ENCODE measurements at places on chromosomes 6 and 20.

DNA sequence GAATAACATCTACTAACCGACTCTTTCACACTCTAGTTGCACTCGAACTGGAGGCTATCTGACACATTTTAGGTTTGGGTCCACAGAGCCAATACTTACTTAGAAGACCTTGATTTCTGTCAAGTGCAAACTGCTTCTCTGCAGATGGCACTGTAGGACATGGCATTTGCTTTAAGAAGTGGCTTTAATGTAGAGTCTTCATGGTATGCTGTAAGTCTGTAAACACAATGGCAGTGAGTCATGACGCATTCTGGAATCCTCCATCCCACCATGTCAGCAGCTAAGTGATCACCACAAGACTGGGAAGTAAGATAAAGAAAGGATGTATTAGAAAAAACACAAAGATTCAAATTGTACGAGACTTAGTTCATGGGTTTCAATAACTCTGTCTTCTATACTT is 377.0 kb upstream of the NOX3 start:
- no peak for DNase-seq

DNA sequence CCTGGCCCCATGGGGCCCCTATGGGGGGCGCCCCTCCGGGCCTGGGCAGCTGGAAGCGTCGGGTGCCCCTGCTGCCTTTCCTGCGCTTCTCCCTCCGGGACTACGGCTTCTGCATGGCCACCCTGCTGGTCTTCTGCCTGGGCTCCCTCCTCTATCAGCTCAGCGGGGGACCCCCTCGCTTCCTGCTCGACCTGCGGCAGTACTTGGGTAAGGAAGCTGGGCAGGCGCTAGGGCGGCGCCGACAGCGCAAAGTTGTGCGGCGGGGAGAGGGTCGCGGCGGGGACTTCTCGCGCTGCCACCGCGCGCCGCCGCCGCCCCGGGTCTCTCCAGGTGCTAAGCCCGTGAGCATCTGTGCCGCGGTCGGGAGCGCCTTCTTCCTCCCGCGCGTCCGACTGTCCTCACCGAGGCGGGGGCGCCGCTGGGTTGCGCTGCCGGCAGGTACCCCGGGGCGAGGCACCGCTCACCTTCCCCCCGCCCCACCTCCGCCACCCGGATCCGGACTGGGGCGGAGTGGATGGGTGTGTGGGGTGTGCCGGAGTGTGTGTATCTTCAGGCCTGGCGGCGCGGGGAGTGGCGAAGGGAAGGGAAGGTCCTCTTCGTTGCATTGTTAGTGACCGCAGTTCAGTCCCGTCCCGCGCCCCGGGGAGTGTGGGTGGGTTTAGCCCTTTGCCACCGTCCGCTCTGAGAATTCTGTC is 788 bp downstream of the UST start:
- no peak for DNase-seq

- no peak for DNase-seq
Measured at GRCh38 chr20:64183313-64183712, 19.1 kb downstream of the MYT1 start.

- no peak for DNase-seq
Measured at GRCh38 chr6:37121556-37121955, 48.4 kb upstream of the PIM1 start.

DNA sequence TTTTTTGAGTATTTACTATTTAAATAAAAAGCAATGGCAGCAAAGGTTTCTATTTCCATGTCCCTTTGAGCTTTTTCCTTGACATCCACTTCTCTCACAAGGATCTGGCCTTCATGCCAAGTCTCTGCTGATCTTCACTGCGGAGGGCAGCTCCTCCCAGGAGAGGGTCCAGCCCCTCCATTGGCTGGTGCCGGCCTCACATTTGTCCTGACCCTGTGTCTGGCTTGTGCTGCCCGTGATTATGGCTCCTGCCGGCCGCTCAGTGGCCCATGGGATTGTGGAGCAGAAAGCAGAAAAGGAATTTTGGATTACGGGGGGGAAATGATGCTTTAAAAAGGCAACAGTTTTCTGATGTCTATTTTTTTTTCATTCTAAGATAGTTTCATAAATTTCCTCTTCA is 31.2 kb upstream of the PDE7B start:
- no peak for DNase-seq

- DNase-seq, result peak; percentile 26
Measured at GRCh38 chr6:116370760-116371119, at the start of gene DSE. Gene DSE (plus strand): TSS chr6:116370947. CDS start chr6:116399251, 28,304 bp downstream.

DNA sequence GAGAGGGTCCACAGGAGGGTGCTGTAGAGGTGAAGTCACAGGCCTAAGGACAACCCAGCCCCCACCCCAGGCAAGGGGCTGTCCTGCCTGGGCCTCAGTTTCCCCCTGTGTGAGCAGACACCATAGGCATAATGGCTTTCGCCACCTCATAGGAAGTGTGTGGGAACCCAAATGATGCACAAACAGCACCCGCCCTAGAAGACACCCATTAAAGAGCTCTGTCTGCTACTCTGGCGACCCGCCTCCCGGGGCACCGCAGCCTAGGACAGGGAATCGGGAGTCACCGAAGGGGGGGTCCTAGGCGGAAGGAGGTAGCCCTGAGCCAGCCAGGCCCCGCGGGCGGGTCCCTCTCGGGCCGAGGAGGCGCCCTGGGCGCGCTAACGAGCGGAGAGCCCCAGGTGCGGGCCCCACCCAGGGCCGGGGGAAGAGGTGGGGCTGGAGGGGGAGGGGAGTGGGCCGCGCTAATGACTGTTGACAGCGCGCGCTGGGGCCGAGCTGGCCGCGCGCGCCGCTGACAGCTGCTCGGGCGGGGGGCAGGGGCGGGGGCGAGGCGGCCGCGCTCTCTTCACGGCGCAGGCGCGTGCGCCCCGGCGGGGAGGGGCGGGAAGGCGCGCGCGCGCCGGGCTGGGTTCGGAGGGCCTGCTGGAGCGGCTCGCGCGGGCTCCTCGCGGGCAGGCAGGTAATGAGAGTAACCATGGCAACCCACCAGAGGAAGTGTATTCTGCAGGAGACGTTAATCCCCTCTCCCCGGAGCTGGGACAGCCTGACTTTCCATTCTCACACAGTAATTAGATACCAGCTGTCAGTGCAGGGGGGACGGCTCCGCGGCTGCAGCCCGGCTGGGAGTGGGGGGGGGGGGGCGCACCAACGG is 48.9 kb downstream of the NOL4L start:
- DNase-seq, result peak; percentile 35

DNA sequence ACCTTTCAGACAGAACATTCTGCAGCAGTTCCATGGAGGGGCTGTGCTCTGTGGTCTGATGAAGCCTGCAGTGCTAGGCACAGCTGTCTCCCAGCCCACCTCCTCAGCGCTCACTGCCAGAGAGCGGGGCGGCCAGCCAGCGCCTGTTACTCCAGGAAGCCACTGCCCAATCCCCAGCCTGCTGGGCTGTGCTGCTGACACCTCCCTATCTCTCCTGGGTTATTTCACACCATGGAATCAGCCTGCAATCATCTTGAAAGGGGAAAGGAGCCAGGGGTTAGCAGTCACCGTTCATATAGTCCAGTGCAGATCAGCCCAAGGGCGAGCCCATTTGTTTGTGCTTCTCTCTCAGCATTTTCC is 46.3 kb upstream of the NHSL1 start:
- no peak for DNase-seq

- DNase-seq, result no peak
Measured at GRCh38 chr6:6775074-6775473, 186.6 kb downstream of the LY86 start.

DNA sequence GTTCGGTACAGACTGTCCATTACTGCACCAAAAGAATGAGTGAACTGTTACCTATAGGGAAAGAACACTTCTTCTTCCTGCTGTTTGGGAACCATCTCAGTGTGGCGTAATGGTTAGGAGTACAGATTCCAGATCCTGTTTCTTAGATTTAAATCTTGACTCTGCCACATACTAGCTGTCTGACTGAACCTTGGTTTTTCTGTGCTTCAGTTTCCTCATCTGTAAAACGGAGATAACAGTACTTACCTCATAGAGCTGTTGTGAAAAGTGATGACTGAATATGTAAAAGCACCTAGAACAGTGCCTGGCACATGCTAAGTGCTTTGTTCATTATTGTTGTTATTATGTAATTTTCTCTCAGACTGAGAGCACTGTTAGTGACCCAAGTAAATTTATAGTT is 39.8 kb downstream of the STX11 start:
- DNase-seq, result no peak

GRCh38 chr6:163254341-163254835 is 160.1 kb upstream of the QKI start:
- DNase-seq, result no peak

- DNase-seq, result peak; percentile 72
Measured at GRCh38 chr6:16319813-16320532, 81.6 kb downstream of the GMPR start.

- DNase-seq, result no peak
Measured at GRCh38 chr20:4083098-4083865, 67.9 kb upstream of the RNF24 start.

DNA sequence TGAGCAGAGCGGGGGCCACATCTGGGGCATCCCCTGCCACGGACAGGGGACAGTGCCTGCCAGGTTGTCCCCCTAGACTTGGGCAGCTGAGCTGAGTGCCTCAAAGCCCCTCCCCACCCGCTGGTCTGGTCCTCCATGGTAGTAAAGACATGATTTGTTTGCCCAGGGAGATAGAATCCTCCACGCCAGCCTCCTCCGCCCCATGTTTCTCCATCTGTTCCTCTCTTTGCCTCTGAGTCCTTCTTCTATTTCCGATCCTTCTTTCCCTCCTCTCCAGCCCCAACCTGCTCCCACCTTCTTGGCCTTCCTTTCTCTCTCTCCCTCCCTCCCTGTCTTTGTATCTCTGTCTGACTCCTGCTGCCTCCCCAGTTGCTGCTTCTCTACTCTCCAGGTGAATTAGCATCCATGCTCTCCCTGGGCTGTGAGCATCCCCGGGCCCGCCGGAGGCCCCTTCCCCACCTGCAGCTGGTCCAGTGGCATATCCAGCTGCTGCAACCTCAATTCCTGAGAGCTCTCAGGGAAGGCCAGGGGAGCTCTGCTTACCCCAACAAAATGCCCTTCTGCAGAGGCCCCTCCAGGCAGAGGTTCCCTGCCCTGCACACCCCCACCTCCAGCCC is 45.8 kb downstream of the CPNE5 start:
- no peak for DNase-seq

GRCh38 chr6:89984926-89985750 is 90.9 kb downstream of the GJA10 start:
- DNase-seq, result no peak

- no peak for DNase-seq
Measured at GRCh38 chr6:56440551-56440981, 193.2 kb upstream of the COL21A1 start.

- DNase-seq, result no peak
Measured at GRCh38 chr6:24888715-24889370, 46.9 kb downstream of the RIPOR2 start.

GRCh38 chr6:150050846-150051245 is 18.1 kb downstream of the ULBP3 start:
- no peak for DNase-seq

DNA sequence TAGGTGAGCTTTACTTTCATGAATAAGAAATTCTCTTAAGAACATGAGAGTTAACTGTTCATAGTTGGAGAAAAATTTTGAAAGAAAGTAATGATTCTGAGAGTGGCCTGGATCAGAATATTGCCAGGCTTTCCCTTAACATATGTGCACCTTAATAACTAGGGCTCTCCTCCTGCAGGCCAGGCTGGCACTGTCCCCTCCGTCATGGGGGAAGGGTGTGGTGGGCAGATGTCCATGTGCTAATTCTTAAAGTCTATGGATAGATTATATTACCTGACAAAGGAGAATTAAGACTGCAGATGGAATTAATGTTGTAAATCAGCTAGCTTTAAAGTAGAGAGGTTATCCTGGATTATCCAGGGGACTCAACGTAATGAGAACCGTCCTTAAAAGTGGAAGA is 10.9 kb upstream of the KLHL32 start:
- DNase-seq, result no peak

GRCh38 chr6:5353971-5354370 is 92.7 kb downstream of the FARS2 start:
- no peak for DNase-seq

DNA sequence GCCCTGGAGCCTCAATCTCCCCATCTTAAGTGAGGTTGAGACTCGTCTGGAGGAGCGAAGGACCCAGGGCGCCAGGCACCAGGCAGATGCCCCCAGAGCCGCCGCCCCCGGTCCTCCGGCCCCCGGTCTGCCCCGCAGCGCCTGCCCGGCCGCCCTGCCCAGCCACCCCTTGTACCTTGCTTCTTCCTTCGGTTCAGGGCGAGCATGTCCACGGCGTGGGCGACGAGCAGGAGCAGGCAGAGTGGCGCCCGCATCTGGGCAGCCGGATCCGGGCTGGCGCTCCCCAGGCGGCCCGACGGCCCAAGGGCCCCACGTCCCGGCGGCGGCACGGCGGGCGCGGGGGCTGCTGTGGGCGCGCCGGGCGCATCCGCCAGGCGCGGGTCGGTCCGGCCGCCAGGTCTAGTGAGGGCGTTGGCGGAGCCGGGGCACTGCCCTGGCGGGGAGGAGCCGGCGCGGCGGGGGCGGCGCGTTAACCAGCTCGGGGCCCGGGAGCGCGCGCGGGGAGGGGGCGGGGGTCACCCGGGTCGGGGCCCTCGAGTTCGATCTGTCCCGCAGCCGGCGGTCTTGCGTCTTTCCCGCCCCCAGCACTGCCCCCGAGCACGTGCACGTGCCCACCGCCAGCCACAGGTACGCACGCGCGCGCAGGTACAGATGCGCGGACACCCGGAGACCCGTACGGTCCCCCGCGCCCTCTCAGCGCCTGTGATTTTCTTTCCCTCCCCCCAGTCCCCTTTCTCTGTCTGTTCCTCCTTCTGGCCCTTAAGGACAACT is at the start of gene RSPO4:
Gene RSPO4 (minus strand): TSS at position 401 of the 771 bp plus-strand sequence. CDS start 147 bp downstream, at position 254.
- DNase-seq, result no peak

DNA sequence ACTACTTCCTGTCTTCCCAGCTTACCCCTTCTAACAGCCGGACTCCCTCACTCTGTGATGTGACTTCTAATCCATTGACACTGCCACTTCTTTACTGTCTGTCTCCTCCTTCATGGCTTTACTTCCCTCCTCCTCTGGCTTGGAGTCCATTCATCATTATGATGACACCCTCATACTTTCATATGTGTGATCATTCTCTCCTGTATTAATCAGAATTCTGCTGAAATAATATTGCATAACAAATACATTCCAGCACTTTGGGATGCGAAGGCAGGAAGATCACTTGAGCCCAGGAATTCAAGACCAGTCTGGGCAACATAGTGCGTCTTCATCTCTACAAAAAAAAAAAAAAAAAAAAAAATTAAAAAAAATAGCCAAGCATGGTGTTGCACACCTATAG is 147.9 kb upstream of the BTBD3 start:
- no peak for DNase-seq

DNA sequence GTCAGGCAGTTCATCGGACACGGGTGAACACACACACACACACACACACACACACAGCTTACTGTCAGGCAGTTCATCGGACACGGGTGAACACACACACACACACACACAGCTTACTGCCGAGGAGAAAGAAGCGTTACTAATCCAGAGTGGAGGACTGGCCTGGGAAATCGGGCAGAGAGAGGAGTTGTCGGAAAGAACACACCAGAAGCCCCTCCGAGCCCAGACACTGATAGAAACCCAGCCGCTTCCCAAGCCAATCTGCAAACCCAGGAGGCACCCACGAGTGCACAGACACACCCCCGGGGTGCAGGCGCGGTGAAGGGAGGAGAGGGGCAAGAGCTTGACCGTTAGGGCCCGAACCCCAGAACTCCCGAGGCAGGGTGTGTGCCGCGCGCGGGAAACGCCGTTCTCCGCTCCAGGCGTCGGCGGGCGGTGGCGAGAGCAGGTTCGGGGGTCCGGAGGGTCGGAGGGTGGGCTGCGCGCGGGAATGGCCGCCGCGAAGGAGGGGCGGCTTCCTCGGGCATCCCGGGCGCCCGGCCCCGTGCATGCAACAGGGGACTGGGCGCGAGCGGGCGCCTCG is 636 bp downstream of the ELOVL2 start:
- DNase-seq, result no peak

- no peak for DNase-seq
Measured at GRCh38 chr6:159533016-159533415, 160.0 kb downstream of the SOD2 start.

- no peak for DNase-seq
Measured at GRCh38 chr6:28803337-28803709, 120.5 kb downstream of the TRIM27 start.

Data from activated CD4-positive, alpha-beta T cell treated with anti-CD3 and anti-CD28 coated beads, Interleukin-2, amount 50 U/mL, for 24 hours (primary cell).